NCI-H1436 (cell line): ENCODE measurements at places on chromosomes 16 and 17.

DNA sequence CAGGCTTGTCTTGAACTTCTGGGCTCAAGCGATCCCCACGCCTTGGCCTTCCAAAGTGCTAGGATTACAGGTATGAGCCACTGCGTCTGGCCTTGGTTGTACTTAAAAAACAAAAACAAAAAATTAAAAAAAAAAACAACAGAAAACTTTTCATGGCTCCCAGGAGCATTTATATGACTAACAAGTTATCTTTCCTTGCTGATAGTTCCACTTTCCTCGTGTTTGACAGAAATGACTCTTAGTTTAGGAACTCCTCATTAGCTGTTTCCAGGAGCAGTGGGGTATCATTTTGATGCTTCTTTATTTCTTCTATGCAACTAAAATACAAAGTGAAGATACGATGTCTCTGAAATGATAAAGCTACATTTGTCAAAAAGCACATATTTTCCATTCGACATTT is 165.4 kb downstream of the PRKCA start:
- DNase-seq, result no peak

DNA sequence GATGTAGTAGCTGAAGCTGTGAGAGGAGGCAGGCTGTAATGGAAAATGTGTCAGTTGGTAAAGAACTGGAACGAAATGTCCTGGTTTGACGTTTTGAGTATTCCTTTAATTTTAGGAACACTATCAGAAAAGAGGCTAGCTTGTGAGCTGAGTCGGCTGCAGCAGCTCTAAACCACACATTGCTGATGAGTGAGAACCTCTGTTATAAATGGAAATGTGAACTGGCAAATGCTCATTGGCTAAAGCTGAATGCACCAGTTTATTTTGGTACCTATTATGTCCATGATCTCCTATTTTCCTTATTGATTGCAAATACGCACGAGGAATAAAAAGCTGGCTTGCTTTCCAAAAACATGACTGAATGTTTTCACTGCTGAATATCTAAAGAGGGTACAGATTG is 11.0 kb upstream of the WIPI1 start:
- no peak for DNase-seq

- no peak for DNase-seq
Measured at GRCh38 chr16:11224894-11225676, 30.9 kb downstream of the SOCS1 start.

GRCh38 chr17:19281161-19281560 is 44.0 kb downstream of the EPN2 start:
- DNase-seq, result no peak

DNA sequence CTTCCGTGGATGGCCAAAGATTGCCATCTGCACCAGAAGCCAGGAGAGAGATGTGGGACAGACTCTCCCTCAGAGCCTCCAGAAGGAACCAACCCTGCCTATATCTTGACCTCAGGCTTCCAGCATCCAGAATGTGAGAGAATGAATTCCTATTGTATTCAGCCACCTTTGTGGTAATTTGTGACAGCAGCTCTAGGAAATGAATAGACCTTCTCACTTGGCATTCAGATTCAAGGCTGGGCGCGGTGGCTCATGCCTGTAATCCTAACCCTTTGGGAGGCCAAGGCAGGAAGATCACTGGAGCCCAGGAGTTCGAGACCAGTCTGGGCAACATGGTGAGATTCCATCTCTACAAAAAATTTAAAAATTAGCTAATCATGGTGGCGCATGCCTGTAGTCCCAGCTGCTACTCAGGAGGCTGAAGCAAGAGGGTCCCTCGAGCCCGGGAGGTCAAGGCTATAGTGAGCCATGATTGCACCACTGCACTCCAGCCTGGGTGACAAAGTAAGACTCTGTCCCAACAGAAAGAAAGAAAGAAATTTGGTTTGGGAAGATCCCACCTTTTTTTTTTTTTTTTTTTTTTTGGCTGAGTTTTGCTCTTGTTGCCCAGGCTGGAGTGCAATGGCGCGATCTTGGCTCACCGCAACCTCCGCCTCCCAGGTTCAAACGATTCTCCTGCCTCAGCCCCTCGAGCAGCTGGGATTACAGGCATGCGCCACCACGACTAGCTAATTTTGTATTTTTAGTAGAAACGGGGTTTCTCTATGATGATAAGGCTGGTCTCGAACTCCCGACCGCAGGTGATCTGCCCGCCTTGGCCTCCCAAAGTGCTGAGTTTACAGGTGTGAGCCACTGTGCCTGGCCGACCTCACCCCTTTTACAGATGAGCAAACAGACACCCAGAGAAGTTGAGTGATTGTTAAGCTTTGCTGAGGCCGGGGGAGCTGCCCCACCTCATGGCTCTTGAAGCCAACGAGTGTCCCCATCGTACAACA is 4.3 kb upstream of the CPSF4L start:
- DNase-seq, result no peak

DNA sequence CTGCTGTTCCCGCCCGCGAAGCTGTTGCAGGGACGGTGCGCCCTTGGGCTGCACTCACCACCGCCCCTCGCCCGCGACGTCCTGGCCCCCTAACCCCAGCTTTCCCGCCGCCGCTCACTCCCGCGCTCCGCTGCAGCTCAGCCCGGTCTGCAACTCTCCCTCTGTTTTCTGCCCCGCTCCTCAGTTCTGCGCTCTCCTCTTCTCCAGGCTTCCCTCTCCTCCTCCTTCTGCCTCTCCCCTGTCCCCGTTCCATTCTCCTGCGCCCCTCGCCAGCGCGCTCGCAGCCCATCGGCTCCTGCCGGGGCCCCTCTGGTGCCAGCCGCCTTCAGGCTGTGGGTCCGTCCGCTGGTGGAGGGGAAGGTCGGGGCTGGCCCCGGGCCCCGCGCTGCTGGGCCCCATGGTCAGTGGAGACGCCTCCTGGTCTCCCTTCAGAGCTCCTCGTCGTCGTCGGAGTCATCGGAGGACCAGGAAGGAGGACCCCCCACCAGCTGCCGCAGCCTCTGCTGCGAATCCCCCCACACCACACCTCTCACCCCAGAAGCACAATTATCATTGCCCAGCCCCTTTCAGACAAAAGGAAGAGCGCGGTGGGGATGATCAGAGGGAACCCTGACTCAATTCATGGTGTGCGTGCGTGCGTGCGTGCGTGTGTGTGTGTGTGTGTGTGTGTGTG is 223.2 kb upstream of the FOXF1 start:
- no peak for DNase-seq

- DNase-seq, result no peak
Measured at GRCh38 chr16:84379709-84380362, 11.5 kb downstream of the ATP2C2 start.

DNA sequence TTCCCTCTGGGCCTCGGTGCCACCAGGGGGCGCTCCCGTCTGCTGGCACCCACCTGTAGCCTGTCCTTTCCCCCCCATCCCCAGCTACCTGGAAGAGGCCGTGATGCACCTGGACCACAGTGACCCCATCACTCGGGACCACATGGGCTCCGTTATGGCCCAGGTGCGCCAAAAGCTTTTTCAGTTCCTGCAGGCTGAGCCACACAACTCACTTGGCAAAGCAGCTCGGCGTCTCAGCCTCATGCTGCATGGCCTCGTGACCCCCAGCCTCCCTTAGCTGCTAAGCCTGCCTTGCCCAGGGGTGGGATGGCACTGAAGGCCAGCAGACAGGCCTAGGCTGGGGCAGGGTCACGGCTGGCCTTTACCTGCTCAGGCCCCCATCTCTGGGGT is 818 bp upstream of the NRN1L start:
- DNase-seq, result peak; percentile 55

DNA sequence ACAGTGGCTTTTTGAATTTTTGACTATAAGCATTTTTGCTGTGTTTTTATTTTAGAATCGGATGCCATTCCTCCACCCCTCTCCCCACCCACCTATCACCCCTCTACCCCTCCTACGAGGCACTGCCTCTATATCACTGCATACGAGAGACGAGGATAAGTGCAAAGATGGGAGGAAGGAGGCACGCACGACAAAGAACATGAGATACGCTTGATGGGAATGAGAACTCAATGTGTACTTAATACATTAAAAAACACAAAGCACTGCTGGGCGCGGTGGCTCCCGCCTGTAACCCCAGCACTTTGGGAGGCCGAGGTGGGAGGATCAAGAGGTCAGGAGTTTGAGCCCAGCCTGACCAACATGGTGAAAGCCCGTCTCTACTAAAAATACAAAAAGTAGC is 8.8 kb upstream of the USP43 start:
- no peak for DNase-seq

GRCh38 chr16:80027007-80027965 is 426.7 kb upstream of the MAF start:
- peak; percentile 58 for DNase-seq

GRCh38 chr16:12146966-12147365 is 170.4 kb downstream of the SNX29 start:
- no peak for DNase-seq

DNA sequence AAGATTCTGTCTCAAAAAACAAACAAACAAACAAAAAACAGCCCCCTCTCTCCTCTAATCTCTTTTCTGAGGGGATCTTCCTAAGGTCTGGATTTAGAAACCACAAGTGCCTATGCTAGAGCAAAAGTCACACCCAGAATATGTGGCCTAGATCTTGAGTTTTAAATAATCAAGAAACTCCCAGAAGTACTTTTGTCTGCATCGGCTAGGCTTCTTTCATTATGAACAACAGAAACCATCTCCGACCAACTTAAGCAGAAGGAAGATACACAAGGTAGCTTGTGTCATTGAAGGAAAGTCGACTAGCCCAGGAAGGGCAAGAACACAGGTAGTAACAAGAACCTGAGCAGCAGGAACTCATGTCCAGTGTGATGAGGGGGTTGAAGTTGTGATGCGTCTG is 73.9 kb upstream of the KIFC3 start:
- no peak for DNase-seq

- no peak for DNase-seq
Measured at GRCh38 chr17:81621494-81622130, 15.3 kb downstream of the NPLOC4 start.

- no peak for DNase-seq
Measured at GRCh38 chr16:74019612-74020011, 277.0 kb upstream of the PSMD7 start.

DNA sequence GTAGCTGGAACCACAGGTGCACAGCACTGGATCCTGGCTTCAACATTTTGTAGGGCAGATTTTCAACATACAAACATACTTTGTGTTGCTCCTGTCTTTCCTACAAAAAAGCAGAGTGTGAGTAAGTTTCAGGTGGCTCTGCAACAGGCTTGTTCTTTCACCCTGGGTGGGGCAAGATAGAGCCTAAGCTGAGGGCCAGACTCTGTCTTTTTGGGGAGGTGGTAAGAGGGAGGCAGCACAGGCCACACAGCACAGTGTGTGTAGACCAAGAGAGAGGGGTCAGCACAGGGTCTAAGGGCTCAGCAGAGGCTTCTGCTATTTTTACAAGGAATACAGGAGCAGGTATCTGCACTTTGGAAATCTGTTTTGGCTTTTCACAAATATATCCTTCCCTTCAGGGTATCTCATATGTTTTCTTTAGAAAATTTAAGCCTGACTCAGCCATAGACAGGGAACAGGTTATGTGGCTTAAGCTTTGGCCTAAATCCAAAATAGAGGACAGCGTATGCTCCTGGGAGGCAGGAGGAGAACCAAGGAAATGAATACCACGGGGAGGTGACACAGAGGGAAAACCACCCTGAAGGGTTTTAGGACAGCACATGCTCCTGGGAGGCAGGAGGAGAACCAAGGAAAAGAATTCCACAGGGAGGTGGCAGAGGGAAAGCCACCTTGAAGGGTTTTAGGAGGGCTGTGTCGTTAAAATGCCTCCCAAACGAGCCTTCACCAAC is 21.6 kb downstream of the EMC8 start:
- no peak for DNase-seq

- DNase-seq, result no peak
Measured at GRCh38 chr17:59815965-59816364, 76.8 kb downstream of the TUBD1 start.

DNA sequence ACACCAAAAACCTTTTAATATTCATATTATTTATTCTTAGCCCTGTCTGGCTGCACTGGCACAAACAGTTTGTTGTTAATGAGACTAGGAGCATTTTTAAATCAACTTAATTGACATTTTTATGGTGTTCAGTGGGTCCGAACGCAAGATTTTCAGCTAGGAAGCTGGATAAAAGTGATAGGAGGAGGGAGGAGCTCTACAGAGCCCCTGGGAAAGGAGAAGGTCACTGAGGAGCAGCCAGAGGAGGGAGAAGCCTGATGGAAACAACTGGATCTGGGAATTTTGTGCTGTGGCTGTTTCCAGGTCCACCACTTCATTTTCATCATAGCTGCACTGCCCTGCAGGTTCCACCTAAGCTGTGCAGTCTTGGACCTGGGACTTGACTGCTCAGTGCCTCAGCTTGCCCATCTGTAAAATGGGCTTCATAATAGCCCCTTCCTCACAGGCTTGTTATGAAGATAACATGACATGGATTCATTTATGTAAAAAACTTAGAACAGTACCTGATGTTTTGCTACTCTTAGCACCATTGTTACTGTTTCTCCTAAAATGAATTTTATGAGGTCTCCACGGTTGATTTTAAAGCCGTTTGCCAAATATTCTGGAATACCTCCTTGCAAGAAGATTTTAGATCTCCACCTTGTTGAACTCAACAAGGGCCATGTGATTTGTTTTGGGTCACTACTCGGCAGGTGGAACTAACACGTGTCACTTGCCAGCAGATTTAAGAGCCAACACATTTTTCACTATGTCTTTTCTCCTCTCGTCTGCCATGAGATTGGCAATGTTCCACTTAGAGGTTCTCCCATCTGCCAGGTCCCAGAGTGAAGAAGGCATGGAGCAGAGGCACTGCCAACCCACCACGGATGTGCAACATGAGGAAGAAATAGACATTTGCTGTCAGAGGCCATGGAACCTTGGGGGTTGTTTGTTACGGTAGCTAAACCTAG is 18.7 kb upstream of the GRIN2A start:
- no peak for DNase-seq

- no peak for DNase-seq
Measured at GRCh38 chr17:3828151-3828851, 17.7 kb downstream of the NCBP3 start.

GRCh38 chr17:74063439-74063838 is 140.0 kb upstream of the RPL38 start:
- DNase-seq, result no peak

DNA sequence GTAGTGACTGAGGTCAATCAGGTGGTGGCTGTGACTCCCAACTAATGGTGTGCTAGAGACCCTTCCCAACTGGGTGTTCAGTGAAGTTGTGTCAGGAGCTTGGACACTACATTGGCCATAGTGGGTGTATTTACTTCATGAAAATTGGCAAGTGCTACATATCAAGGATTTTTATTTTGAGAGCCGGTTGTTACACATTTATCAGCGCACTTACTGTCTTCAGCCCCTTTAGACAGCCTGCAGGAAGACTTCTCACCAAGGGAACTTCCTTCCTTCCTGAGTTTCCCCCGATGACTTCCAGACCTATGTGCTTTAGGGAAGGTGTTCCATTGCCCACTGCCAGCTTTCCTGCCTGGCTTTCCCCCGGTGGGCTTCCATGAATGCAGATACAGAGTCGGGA is 261.2 kb downstream of the CBLN1 start:
- no peak for DNase-seq

GRCh38 chr17:42345396-42346073 is 42.7 kb downstream of the STAT3 start:
- DNase-seq, result no peak

- DNase-seq, result no peak
Measured at GRCh38 chr17:64424324-64424849, 24.5 kb upstream of the MILR1 start.
